Stimulated activated CD8-positive, alpha-beta memory T cell treated with anti-CD3 and anti-CD28 coated beads, Interleukin-4, amount 100 ng/mL, for 24 hours (primary cell): ENCODE measurements at places on chromosomes 2 and 18.
A peak's percentile ranks its signal among the peaks of the same experiment; 100 is the strongest.

DNA sequence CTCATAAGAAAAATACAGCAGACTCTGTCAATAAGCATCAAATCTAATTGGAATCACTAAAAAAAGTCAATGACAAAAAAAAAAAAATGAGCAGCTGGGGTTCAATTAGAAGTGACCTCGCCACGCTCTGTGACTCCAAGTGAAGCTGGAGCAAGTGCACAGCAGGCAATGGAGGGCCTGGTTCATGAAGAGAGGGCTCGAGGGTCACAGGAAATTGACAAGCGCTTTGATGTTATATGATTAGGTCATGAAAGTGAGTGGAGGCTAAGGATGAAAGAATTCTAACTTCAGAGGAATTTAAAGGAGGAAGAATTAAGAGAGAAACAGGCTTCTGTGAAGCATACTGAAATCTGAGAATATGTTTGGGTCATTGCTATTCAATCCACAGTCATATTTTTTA, 85.4 kb upstream of the TMEM18 start:
- no peak for DNase-seq

- no peak for DNase-seq
Measured at GRCh38 chr2:127943186-127943585, 57.4 kb upstream of the AMMECR1L start.

DNA sequence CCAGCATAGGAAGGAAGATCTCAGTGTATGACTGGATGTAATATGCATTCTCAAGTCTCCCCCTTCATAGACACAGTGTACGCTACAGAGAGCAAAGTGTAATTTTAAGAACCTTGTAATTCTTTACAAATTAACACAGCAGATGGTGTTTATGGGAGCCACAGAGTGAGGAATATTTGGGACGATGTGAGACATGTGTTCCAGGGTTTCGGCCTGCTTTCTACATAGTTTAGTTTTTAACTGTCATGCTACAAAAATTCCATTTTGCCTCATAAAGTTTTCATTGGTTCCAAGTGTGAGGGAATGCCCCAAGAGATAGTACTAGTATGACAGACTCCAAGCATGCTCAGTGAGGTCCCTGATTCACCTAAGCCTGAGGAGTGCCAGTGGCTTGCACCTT, 76.2 kb upstream of the LRRTM1 start:
- DNase-seq, result no peak

- no peak for DNase-seq
Measured at GRCh38 chr2:129606496-129607270, 372.8 kb upstream of the RAB6C start.

GRCh38 chr2:126921066-126921465, 22.4 kb downstream of the TEX51 start:
- no peak for DNase-seq

- DNase-seq, result no peak
Measured at GRCh38 chr2:50963734-50964133, 68.2 kb downstream of the NRXN1 start.

GRCh38 chr2:240622531-240623235, 2.6 kb upstream of the GPR35 start:
- peak; percentile 34 for DNase-seq

GRCh38 chr2:152676461-152676860, 40.8 kb downstream of the PRPF40A start:
- no peak for DNase-seq

GRCh38 chr2:232478571-232479340, 8.9 kb downstream of the ECEL1 start:
- DNase-seq, result no peak

DNA sequence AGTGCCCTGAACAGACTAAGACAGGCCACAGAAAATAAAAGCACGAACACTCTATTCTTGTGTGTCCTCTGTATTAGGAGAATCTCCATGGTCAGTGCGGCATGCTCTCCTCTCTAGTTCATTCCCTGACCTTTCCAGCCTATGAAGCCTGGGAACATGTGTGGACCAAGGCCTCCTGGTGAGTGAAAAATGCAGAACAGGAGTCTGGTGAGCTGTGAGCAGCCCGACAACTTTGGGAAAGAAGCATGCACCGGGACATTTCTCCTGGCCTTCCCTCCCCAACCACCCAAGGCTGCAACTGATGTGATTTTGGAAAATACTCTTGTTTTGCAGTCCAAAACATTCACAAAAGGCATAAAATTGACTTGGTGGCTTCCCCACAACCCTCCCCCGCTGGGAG, 878.3 kb upstream of the ID2 start:
- DNase-seq, result no peak

GRCh38 chr2:190053426-190053825, 9.1 kb downstream of the MSTN start:
- no peak for DNase-seq

DNA sequence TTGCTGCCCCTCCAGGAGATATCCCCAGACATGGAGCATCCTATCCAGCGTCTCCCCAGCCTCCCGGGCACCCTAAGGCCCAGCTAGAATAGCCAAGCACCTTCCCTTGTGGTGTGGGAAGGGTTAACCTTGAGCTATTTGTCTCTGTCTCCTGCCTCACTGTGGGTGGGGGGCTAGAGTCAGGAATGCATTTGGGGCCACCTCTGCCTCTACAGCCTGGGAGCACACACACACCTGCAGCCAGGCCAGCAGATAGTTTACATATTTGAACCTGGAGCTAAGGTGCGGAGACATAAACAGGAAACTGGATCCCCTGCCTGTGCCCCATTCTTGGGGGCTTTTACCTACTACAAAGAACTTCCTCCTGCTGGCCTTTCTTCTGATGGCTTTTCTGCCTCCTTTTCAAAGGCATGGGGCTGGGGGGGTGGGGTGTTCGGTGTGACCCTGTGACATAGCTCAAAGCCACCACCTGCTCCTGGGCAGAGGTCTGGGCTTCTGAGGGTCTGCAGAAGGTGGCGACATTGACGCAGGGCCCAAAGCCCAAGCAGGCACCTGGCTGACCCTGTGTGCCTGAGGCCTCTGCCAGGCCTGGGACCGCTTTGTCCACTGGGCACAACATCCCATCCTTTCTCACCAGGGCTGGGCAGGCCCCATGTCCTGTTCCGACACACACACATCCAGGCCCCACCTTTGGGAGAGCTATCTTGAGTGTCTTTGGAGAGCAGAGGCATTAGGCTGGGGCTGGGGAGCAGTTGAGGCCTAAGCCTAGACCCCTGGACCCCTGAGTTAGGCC, 34.2 kb downstream of the EMX1 start:
- no peak for DNase-seq

DNA sequence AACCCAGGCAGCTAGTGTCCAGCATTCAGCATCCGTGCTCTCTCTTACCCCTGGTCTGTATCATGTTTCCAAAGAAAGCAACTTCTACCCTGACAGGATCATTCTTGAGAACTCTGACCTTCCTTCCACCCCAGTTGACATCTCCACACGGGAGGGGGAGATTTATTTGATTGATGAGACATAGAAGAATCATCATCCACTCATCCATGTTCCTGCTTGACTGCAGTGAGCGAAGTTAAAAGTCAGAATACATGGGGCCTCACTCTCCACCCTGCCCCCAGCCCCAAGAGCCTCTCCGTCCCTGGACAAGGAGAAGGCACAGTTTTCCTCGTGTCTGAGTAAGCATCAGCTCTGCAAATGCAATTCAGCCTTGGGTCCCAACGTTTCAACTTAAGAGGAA, 356.0 kb upstream of the TNP1 start:
- no peak for DNase-seq

- no peak for DNase-seq
Measured at GRCh38 chr18:70683263-70683662, 394.4 kb downstream of the SOCS6 start.
